ENCODE measurements at places on chromosomes 3 and 15.
A peak's percentile ranks its signal among the peaks of the same experiment; 100 is the strongest.

- DNase-seq: peak; percentile 78
Observed at GRCh38 chr15:47870956-47871625, 153.8 kb downstream of the SEMA6D start.

DNA sequence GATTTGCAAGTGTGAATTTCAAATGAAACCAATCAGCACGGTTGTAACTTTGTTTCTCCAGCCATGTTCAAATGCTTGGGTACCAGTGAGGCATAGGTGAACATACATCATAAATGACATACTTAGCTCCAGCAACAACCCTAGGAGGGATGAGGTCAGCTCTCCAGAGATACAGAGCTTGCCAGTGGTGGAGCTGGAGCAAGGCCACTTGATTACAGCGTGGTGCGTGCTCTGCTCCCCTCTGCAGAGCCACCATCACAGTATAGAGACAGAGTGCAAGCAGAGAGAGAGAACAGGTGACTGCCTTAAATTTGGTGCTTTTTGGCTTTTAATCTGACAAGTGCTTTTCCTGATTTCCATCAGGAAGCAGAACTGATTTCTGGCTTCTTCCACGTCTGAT is 275.1 kb downstream of the PDZRN3 start:
- DNase-seq: no peak

DNA sequence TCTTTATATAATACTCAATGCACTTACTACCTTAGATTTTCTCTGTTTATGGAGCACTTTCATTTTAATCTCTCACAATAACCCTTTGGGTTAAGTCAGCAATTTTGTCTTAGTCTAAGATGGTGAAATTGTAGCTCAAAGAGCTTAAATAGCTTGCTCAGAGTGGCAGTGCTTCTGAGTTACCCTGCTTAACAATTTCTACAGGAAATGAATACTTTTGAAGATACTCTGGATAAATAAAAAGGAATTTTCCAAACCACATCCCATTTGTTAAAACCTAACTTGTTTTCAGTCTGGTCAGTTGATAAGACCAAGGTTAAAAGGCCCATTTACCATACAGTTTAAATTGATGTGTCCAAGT is 37.2 kb downstream of the HMG20A start:
- DNase-seq: peak; percentile 53

DNA sequence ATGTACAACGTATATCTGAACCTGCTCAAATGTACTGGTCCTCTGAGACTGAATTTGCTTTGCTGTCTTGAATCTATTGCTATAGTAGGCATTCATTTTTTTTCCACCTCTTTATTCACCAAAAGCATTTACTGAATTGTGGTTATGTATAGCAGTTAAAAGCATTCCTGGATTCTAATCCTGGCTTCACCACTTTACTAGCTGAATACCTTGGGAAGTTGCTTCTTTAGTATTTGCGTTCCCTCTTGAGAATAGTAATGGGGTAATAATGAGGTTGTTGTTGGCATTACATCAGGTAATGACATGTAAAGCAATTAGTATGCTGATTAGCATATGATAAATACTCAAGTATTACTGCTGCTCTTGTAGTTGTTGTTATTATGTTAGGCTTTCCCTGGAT is 29.1 kb downstream of the MEF2A start:
- peak; percentile 13 for DNase-seq

GRCh38 chr3:163450698-163451097 is 1627.6 kb downstream of the SI start:
- DNase-seq: no peak

DNA sequence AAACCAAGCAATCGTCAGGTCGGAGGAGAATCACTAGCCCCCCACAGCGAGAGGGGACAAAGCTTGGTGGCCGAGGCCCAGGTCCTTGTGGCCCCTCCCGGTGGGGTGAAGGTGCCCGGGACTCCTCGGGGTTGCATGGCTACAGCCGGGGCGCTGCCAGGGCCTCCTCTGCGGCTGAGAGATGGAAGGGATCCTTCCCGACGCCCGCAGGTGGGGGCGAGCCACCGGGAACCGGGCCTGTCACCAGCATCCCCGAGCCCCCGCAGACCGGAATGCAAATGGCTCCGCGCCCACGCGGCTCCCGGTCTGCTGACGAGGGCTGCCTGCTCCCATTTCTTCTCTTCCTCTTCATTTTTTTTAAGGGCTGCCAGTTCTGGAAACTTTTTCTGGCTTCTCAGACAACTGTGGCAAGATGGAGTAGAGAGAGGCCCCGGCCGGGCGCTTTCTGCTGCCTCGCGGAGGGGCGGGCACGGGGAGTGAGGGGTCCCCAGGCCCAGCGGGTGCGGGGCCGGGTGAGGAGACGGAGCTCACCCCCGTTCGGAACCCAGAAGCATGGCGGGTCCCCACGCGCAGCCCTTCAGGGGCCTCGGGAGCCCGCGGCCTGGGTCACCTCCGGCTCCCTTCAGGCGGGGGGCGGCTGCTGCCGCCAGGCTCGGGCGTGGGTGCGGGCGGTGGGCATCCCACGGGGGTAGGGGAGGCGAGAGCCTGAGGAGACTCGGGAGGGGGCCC is 27.5 kb downstream of the MELTF start:
- DNase-seq: peak; percentile 7

DNA sequence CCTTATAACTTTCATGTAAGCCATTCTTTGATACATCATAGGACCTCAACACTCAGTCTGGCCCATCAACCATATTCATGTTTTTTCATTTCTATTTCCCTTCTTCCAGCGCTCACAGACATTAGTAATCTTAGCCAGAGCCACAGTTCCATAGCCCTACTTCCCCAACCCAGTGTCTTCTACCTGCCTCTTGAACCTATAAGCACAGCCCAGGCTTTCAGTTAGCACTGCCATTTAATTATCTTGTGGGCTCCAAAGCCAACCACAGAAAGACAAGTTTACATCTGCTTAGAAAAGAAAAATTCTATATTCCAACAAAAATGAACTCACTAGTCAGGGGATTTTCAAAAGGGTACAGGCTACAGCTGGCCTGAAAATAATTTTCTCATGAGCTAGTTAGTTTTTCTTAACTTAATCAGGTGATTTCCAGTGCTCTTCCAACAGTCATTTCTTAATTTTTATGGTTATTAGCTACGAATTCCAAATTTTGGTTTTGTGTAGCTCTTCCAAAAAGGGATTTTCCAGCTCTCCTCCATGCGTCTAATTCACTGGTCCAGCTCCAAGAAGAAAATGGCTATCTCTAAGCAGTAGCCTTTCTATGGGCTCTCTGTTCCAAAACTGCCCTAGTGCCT is 13.7 kb downstream of the CD200 start:
- no peak for DNase-seq

- DNase-seq: no peak
Observed at GRCh38 chr3:32140943-32141342, 34.5 kb downstream of the GPD1L start.

DNA sequence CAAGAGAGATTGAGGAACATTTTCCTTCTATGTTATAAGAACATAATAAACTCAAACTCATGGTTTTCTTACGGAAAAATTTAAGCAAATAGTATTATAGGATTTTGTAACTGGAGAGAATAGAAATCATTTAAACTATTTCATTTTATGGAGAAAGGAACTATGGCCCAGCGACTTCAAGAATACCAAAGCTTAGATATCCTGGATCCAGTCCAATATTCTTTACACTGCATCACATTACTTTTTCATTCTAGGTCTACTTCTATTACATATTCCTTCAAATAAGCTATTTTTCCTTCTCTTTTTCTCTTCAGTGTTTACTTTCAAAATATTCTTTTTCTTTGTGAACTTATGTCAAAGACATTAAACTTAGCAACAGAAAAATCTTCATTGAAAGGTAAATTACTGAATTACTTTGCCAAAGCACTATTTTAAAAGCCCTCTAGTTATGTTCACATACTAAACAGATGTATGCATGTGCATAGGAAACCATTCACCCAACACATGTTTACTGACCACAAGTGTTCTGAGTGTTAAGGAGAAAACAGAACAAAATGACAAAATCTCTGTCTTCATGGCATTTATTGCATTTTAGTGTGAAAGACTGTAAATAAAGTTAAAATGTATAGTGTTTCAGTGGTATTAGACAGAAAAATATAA is 20.4 kb downstream of the KPNA4 start:
- DNase-seq: peak; percentile 16

DNA sequence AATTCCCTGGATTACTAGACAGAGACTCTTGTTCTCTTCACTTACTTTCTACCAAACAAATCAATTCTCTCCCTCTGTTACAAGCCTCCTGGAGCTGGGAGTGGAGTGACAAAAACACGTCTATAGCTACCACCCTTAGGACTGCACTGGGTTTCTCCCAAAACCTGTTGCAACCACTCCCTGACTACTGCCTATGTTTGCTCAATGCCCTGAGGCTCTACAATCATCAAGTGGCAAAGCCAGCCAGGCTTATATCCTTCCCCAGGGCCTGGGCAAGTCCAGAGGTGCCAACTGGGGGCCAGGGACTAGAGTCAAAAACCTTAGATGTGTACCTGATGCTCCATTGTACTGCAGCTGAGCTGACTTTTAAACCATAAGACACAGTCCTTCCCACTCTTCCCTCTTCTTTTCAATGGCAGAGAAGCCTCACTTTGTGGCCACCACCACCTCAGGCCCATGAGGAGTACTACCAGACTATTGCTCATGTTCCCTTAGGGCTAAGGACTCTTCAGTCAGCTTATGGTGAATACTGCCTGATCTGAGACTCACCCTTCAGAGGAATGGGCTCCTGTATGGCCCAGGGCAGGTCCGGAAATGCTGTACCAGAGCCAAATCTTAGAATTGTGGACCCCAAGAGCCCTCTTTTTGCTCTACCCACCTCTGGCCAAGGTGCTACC is 125.4 kb upstream of the PLCL2 start:
- no peak for DNase-seq

DNA sequence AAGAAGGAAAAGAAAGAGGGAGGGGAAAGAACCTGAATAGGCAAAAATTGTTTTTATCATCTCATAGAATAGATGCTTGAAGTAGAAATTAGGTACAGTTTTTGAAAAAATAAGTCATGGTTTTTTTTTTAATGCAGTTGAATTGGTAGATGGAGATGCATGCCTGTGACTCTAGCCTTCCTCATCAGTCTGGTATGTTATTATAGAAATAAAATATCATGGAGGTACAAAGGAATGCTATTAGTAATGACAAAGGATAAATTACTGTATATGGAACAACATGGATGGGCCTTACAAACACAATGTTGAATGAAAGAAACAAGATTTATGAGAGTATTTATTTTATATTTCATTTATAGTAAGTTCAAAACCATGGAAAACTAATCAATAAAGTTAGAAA is 162.4 kb upstream of the GALNT15 start:
- peak; percentile 85 for DNase-seq

DNA sequence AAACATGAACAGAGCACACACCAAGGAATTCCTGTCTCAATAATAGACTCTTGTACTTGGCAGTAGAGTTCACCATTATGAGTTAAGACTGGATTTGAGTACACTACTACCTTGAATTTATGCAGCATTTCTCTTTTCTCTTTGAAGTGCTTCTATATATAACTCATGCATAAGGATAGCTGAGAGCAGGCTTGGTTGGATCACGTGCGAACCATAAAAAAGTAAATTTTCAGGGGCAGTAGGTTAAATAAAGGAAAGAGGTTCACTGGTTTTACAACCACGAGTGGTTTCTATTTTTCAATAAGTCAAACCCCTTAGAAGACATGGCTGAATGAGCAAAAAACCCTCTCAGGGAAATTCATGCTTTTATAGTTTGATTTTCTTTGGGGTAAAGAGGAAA is 28.6 kb upstream of the PDZRN3 start:
- DNase-seq: no peak

GRCh38 chr15:38844736-38845135 is 280.1 kb upstream of the RASGRP1 start:
- peak; percentile 58 for DNase-seq

GRCh38 chr3:143975554-143976152 is 4.0 kb downstream of the DIPK2A start:
- DNase-seq: peak; percentile 64

DNA sequence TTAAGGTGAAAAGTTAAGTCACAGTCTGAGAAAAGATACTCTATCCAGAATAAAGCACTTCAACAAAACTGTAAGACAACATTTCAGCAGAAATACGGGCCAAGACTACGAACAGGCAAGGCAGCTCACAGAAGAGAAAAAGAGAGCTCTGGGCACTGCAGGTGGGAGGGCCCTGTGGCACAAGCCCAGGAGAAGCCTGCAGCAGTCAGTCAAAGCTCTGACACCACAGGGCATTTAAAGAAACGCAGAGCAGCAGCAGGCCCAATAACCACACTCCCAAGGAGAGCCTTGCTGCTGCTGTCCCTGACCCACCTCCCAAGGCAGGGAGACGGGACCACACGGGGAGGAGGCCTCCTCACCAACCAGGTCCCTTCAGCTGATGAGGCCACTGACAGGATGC is 19.2 kb downstream of the CHSY1 start:
- DNase-seq: no peak

GRCh38 chr15:78070049-78070700 is 7.3 kb downstream of the TBC1D2B start:
- no peak for DNase-seq

DNA sequence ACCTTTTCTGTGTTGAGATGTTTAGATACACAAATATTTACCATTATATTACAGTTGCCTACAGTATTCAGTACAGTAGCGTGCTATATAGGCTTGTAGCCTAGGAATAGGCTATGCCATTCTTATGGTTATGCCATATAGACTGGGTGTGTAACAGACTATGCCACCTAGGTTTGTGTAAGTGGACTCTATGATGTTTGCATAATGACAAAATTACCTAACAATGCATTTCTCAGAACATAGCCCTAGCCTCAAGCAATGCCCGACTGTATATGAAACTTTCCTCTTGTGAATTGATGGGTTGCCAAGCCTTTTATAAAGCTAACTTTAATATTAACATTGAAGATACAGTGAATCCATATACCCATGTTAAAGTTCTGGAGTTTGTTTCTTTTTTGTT is 10.3 kb upstream of the PHLDB2 start:
- no peak for DNase-seq

- DNase-seq: no peak
Observed at GRCh38 chr15:77224352-77224751, 153.4 kb upstream of the TSPAN3 start.

DNA sequence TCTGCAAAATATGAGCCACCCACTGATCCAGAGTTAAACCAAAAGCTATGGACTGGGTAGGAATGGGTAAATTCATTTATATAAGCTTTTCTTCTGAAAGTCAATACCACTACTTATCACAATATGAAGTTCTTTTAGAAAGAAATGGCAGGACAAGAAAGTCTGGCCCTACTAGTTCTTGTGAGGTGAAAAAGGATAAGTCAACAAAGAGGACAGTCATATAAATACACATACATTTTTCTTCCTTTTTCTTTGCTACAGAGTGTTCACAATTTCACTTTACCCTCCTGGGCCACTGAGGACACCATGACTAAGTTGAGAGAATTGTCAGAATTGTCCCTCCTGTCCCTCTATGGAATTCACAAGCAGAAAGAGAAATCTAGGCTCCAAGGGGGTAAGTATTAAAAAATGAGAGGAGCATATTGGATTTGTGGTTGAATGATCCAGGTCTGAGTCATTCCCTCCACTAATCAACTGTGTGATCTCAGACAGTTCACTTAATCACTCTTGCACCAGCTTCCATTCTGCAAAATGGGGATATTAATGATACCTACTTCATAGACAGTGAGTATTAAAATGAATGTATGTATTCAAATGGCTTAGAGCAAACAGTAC is 27.6 kb downstream of the ACP3 start:
- peak; percentile 37 for DNase-seq

Data from fibroblast of upper back skin (primary cell).